ENCODE measurements at places on chromosomes 16 and 17. TPM values are rescaled to one million over a fixed set of nuclear protein-coding genes. Genes with fewer than 3 reads are reported as not detected.
A peak's percentile ranks its signal among the peaks of the same experiment; 100 is the strongest.

DNA sequence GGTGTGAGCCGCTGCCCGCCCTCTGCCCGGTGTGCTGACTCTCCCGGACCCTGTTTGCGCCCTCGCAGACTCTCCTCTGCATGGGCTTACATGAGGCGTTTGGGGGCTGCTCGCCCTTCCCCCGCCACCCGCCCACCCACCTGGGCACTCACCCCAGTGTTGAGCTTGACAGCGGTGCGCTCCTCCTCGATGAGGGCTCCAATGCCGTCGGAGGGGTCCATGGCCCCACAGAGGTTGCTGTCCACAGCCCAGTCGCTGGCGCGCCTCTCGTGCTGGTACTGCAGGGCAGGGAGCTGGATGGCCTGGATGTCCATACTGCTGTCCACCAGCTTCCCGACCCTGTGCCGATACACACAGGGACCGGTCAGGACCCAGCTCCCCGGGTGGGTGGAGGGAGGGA is 21.4 kb upstream of the RNPS1 start:
- DNase-seq, result no peak

GRCh38 chr16:85738923-85739715 is 11.8 kb downstream of the C16orf74 start:
- DNase-seq, result no peak

DNA sequence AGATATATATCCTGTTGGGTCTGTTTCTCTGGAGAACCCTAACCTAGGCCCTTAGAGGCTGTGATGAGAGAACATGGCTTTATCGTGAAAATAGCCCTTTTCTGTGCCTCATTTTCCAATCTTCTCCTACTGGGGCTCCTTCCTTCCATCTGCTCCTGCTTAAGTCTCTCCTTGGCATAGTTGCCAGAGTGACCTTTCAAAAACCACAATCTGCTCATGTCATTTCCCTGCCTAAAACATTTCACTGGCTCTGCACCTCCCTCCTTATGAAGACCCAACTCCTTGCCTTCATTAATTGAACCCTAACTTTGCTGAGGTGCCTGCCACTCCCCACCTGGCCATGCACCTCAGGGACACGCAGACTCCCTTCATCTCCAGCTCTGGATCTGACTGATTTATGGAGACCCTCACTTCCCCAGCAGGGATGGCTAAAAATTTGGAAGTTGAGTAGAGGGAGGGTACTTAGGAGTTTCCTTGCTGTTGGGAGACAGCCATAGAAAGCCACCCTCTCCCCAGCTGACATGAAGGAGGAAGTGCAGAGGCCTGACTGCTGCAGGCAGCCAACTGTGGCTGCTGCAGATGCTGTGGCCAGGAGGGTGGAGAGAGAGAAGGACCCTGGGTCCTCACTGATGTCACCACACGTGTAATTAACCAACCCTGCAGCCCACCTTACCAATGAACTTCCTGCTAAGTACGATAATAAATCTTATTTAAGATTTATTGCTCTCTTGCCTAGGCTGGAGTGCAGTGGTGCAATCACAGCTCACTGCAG is 6.3 kb upstream of the GGA2 start:
- peak; percentile 44 for DNase-seq

DNA sequence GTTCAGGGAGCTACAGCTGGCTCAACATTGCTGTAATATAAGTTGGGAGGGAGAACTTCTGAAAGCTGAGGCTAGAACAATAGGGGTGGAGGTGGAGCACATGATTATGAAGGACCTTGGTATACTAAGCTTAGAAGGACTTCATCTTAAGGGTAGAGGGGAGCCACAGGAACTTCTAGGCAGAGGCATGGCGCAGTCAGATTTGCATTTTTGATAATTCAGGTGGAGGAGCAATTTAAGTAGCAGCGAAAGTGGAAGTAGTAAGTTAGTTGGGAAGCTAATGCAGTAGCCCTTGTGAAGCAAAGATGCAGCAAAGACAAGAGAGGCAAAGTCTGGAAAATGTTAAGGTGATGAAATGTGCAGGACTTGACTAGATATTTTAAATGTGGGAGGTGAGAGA is 144.1 kb downstream of the SPECC1 start:
- DNase-seq, result no peak

DNA sequence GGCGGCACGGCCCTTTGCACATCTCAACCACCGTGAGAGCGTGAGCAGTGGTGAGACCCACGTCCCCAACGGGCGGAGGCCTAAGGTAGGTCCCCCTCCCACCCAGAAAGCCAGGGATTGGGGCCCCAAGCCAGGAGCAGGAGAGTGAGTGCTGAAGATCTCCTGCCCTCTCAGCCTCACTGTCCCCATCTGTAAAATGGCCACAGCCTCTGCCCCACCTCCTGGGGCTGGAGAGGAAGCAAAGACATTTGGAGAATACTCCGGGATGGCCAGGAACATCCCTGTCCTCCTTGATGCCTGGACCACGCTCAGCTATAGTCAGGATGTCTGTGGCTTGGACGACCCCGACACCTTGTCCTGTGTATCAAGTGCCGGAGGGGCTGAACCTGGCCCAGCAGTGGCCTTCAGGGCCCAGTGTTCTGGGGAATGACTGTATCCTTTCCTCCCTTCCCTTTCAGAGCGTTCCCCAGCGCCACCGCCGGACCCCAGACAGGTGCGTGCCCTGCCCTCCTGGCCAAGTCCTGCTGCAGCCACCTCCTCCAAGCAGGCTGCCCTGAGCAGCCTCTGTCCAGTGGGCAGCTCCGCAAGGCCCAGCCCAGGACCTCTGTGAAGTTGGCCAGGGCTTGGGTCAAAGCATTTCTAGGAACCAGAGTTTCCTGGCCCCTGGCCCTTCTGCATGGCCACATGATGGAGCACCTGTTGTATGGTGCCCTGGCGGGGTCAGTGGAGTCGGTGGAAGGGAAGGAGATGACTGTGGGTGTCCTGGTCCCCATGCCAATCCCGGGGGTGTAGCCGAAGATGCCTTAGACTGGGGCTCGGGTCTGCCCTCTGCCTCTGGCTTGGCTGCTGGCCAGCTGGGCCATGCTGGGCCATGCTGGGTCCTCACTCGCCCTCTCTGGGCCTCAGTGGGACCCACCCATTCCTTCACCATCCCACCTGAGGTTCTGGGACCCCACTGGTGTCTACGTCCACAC is 38.4 kb downstream of the ADCY7 start:
- no peak for DNase-seq

DNA sequence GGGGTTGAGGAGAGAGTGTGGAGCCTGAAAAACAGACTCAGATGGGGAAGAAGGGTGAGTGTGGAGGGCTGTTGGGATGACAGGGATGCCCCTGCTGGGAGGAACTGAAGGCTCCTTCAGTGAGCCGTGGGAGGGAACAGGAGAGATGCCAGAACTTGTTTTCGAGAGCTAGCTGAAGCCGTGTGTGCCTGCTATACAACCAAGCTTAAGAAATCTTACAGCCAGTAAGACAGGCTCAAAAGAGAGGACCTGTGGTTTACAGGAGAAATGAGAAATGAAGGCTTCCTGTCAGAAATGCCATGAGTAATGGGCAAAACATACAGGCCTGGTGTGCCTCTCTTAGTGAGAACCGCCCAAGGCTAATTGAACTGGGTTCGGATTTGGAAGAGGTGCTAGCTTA is 99.6 kb downstream of the SPACA3 start:
- DNase-seq, result no peak

- DNase-seq, result peak; percentile 99
Measured at GRCh38 chr16:68085259-68086071, at the start of gene NFATC3. TSS of gene NFATC3 (plus strand) at chr16:68085370. CDS start at chr16:68085682, 312 bp downstream.

DNA sequence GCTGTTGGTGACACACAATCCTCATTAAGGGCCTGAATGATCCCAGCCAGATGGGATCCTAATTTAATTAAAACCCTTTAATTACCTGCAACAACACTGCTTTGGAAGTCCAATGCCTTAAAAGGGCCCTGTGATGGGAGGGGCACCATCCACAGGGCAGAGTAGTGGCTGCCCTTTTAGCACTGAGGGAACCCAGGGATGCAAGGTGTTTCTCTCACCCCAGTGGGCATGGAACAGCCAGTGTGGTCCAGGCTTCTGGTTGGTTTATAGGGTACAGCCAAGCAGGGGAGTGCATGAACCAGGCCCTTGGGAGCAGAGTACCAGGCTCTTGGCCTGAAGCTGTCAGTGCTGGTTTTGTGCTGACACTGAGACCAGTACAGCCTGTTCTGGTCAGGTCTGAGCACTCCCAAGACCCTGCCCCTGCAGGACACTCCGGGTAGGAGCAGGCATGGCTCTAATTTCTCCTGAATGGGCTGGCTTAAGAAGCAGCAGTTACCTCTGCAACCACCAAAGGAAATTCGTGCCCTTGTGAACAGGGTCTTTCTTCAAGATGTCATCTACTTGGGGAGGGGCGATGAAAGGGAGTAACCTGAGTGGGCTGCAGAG is 9.9 kb downstream of the NXPH3 start:
- DNase-seq, result no peak

DNA sequence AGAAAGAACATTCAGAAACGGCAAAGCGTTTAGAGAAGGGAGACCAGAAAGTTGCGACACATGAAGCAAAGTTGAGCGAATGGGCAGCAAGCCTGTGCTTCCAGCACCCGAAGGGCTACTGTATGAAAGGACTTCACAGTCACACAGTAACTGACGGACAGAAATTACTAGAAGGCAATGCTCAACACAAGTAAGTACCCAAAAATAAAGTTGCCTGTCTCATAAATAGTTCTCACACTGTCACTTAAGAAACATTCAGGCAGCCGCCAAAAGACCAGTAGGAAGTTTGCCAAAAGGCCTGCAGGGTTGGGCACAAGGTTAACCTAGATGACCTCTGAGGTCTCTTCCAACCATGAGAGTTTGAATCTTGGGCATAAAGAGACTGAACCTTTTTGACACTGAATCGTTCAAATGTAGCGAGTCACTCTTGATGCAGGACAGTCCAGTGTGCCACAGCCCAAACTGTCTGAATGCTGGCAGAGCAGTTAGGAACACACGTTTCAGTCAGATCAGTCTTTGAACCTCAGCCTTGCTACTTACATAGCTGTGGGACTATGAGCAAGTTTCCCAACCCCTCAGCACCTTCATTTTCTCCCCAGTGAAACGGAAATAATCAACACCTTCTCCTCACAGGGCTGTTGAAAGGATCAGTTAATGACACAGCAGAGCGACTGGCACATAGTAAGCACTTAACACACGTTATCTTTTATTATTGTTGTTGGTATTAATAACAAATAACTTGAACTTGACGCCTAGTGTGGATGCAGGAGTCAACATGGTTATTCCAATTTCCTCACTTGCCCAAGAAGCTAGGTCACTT is 10.4 kb downstream of the NCBP3 start:
- DNase-seq, result no peak

- no peak for DNase-seq
Measured at GRCh38 chr17:41621916-41622315, 2.5 kb downstream of the KRT17 start.

DNA sequence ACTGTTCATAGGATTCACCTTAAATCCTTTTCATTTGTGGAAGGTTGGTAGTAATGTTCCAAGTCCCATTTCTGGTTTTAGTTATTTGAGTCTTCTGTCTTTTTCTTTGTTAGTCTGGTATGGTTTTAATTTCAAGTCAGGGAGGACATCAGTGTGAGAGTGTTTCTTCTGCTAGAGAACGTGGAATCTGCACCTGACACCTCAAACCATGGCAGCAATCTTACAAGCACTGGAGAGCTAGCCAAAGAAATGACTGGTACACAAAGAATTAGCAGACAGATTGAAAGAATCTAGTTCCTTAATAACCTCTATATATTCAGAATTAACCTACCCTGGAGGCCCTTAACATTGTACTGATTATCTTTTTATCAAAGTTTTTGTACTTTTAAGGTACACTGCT is 50.2 kb downstream of the CHCT1 start:
- DNase-seq, result no peak

DNA sequence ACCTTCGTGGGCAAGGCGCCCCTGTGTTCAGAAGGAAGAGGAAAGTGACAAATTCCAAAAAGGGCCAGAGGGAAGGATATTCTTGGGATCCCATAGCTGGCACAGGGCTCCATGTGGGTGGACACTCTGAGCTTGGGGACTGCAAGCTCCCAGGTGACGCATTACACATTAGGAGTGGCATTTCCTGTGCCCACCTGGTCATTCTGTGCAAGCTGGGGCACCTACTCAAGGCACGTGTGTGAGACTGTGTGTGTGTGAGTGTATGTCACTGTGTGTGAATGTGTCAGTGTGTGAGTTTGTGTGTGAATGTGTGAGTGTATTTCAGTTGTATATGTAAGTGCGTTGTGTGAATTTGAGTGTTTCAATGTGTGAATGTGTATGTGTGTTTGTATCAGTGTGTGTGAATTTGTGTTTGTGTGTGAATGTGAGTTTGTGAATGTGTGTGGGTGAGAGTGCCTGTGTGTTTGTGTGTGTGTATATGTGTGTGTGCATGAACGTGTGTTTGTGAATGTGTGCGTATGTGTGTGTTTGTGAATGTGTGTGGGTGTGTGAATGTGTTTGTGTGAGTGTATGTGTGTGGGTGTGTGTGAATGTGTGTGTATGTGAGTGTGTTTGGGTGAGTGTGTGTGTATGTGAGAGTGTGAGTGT is 1.6 kb upstream of the CD300A start:
- no peak for DNase-seq

Gene BICDL2
- 0.84 TPM for total RNA-seq

Gene ELMO3
- total RNA-seq, result 7.2 TPM

Gene DNASE1L2
- 3.3 TPM for total RNA-seq

Gene KRTAP3-1
- not detected for total RNA-seq

Gene PHAF1
- total RNA-seq, result 16.5 TPM

Gene CHST6
- total RNA-seq, result not detected

Gene UTS2R
- total RNA-seq, result not detected

Gene DHRS7C
- not detected for total RNA-seq

Gene DNAH3
- not detected for total RNA-seq

Gene SCIMP
- not detected for total RNA-seq
